Activated CD8-positive, alpha-beta memory T cell treated with anti-CD3 and anti-CD28 coated beads, Interleukin-2, amount 50 U/mL, for 4 hours (primary cell): ENCODE measurements at places on chromosomes 1 and 21.

DNA sequence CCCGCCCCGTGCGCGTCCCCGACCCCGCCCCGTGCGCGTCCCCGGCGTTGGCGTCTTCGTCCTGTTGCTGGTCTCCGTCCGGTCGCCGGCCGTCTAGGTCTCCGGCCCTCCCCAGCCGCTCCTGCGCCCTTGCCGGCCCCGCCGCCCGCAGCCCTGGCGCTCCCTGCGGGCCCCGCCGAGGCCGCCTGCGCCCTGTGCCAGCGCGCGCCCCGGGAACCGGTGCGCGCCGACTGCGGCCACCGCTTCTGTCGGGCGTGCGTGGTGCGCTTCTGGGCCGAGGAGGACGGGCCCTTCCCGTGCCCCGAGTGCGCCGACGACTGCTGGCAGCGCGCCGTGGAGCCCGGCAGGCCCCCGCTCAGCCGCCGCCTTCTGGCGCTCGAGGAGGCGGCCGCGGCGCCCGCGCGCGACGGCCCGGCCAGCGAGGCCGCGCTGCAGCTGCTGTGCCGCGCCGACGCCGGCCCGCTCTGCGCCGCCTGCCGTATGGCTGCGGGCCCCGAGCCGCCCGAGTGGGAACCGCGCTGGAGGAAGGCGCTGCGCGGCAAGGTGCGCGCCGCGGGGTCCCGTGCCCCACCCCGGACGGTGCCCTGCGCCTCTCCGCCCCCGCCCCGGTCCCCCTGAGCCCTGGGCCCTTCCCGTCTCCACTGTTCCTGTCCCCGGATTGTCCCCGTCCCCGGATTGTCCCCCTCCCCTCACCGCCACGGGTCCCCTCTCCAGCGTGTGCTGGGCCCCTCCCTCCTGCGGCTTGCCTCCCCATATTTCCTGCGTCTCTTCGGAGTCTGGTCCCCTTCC, at the start of gene RNF187:
Gene RNF187 (plus strand): TSS at position 47 of the 789 bp plus-strand sequence.
- DNase-seq = peak; percentile 85

DNA sequence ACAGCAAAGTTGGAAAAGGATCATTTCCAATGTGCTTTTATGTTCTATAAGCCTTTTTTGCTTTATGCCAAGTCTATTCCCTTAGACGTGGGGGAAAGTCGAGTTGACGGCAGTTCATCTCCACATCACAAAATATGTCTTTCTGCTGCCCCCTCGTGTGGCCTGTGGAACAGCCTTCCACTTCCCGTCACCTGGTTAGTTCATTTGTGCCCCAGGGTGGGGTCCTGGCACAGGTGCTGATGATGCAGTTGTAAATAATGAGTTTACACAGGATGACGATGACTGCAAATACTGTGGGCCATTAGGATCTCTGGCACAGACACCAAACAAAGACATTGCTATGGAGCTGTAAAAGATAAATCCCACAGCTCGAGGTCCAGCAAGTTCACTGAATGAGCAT, 10.0 kb upstream of the OTUD3 start:
- DNase-seq = no peak

DNA sequence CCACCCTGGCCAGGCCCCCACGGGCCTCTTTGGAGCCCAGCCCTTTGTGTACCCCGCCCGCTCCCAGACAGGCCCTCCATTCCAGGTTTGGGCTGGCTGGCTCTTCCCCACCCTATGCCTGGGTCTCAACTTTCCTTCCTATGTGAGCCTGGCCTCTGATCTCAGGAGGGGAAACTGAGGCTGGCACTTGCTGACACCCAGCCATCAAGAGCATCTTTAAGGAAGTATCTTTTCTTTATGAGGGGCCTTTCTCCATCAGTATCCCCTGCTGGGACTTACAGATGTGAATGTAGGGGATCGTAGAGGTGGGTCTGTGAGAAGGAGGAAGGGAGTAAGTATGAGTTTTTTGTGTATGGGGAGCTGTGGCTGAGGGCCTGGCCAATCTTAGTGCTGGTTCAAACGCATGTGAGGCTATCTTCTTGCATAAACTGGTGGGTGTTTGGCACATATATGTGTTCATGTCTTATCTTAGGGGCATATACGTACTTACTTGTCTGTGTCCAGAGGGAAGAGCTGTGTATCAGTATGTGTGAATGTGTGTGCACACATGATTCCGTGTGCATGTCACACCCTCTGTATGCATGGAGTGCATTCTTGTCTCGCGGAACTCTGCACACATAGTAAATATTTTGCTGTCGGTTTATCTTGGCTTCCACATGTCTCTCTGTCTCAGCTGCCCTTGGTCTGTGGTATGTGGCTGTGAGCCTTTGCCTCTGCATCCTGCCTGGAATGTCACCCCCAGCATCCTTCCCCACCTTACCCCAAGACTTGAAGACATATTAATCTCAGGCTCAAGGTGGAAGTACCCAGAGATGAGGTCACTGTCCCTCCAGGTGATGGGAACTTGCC, 5.4 kb downstream of the NECTIN4 start:
- no peak for DNase-seq

DNA sequence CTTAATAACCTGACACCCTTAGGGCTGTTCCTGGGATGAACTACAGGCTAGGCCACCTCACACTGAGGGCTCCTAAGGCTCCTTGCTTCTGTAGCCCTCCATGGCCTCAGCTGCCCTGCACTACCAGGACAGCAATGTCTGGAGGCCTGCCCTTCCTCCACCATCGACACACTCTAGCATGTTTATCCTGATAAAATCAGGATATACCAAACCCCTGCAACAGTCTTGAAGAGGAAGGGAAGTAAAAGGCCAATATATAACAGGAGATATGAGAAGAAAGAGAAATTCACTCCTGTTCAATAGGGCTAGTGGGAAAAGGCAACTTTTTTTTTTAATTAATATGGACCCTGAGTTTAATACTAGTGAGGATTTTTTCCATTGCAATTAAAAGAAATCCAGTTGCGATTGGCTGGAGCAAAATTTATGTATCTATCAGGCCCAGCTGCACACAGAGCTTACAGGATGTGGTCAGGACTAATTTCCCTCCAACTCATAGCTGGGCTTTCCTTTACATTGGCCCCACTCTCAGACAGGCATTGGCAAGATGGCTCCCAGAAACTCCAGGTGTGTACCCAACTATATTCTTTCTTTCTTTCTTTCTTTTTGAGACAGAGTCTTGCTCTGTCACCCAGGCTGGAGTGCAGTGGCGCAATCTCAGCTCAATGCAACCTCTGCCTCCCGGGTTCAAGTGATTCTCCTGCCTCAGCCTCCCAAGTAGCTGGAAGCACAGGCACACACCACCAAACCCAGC, 13.5 kb upstream of the ATP2B4 start:
- DNase-seq = no peak

DNA sequence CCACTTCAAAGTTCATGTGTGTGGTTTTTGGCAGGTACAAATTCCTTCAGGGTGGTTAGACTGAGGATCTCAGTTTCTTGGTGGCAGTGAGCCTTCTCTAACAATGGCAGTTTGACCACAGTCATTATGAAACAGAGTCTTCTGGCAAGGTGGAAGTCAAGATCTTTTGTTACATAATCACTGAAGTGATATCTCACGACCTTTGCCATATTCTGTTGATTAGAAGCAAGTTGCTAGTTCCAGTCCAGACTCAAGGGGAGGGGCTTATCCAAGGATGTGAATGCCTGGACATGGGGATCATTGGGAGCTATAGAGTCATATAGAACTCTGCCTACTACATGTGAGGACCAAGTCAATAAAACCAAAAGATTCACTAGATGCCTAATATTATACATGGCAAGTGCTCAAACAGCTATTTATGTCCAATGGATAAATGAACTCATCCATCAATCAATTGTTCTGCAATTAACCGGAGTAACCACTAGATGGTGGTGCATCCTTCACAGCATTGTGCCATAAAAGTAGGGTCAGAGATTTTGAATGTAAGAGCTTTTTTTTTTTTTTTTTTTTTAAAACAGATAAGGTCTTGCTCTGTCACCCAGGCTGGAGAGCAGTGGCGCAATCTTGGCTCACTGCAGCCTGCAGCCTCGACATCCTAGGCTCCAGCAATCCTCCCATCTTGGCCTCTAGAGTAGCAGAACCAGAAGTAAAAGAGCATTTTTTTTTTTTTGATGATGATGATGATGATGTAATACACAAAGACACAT, 131.9 kb downstream of the CRB1 start:
- DNase-seq = no peak

DNA sequence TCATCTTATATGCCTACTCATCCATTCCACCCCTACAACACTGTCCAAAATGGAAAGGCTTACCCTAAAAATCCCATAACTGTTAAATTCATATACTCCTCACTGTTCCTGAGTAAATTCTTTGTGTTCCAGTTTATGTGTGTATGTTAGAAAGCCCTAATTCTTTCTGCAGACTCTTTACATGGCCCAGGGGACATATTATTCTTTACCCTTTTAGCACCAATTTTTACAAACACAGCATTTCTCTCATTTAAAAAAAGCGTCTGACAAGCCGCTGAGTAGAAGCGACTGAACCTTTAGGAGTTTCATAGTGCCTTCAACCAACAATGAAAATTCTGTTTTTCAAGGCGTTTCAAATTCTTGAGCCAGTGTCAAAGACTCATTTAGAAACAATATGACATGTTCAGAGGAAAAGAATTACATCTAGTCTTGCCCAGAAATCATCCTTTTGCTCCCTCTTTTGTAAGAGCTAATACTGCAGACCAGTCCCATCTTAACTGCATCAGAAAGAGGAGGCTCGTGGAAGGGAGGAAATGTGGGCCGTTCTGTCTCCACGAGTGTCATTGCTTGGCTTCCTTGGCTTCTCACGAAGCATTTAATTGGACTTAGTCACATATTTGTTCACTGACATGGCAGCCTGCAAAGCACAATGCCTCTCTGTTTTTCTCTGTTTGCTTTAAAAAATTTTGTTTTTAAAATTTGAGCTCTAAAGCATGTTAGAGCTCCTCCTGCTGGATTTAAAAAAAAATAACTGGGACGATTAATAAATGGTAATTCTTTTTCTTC, 21.3 kb upstream of the C1orf105 start:
- DNase-seq = no peak
